ENCODE measurements at places on chromosomes 4 and X.

DNA sequence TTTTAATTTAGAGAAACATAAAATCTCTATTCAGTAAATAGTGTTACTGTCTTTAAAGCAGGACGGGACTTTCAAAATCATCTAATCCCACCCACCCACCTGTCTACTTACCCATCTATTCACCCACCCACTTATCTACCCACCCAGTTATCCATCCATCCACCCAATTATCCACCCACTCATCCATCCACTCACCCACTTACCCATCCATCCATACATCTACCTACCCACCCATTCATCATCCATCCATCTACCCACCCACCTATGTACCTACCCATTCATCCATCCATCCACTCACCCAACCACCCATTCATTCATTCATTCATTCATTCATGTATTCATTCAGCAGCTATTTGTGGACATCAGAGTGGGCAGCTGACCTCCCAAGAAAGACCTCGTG lies 30.6 kb downstream of the MAN2B2 start:
- no peak for DNase-seq

- peak; percentile 8 for DNase-seq
These were observed 228.9 kb upstream of the ETNPPL start for GRCh38 chr4:108991551-108992328.

DNA sequence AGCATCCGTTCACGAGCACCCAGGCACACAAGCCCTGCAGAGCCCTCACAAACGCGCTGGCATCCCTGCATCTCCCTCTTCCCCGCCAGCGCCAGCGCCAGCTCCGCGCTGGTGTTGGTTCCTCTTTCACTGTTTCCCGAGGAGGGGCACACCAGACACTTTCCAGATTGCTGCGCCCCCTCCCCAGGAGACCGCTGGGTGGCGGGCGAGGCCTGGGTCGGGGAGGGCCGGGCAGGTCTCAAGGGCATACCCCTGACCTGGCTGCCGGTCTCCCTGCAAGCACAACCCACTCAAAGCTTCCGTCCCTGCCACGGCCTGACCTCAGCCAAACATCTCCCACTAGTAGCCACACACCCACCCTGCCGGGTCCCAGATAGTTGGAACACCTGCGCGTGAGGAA lies 2.2 kb upstream of the NKX1-1 start:
- DNase-seq, result no peak

DNA sequence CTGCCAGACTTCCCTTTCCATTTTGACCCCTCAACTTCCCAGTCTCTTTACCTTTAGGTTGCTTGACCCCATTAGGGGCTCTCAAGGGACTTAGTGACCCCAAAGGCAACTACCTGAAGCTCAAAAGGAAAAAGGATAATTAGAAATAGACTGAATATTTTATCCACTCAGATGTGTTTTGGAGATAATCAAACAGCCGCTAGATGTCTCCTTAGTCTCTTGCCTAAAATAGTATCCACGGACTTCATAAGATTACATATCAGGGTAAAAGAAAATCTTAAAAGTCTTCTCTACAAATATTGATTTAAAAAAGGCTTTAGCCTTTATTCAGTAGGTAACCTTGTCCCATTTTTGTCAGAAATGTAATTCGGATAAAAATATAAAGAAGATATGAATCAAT lies 21.0 kb upstream of the RHOXF2 start:
- DNase-seq, result peak; percentile 11

GRCh38 chr4:38313999-38314561 lies 349.9 kb upstream of the KLF3 start:
- DNase-seq, result peak; percentile 12

GRCh38 chr4:112677519-112678091 lies 40.7 kb downstream of the LARP7 start:
- no peak for DNase-seq

DNA sequence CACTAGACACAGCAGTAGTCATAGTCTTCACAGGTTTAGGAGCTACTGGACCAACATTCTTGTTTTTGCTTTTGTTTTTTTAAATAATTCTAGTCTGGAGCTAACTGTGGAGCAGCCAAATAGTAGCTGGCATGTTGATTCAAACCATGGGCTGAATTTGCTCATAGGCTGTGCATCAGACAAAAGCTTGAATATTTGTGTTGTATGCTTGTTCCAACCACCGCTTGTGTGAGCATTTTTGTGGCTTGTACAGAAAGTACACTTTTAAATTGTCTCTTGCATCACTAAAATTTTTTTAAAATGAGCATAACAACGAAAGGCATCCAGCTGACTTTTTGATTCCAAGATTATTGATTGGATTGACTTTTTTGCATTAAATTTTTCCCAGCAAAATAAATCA lies 39.6 kb downstream of the CCNI start:
- DNase-seq, result no peak

DNA sequence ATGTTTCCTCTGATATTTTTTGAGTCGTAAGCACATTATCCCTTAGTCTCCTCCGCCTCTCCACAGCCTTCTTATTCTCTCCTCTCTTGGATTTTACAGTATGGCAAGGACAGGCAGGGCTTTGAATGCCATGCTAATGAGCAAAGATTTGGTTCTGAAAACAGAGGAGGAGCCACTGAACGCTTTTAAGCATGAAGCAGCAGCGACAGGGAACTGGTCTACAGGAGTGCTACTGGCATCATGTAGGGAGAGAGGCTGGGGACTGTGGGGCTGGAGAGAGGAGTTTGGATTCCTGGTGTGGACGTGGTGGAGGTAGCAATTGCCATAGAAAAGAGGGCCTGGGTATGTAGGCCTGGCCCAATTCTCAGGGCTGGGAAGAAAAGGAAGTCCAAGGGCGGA lies 4.6 kb upstream of the CD99L2 start:
- DNase-seq, result no peak

- DNase-seq, result no peak
These were observed 164.7 kb downstream of the CHIC2 start for GRCh38 chr4:53899586-53900270.

GRCh38 chr4:83556816-83557215 lies 20.9 kb downstream of the GPAT3 start:
- DNase-seq, result no peak

DNA sequence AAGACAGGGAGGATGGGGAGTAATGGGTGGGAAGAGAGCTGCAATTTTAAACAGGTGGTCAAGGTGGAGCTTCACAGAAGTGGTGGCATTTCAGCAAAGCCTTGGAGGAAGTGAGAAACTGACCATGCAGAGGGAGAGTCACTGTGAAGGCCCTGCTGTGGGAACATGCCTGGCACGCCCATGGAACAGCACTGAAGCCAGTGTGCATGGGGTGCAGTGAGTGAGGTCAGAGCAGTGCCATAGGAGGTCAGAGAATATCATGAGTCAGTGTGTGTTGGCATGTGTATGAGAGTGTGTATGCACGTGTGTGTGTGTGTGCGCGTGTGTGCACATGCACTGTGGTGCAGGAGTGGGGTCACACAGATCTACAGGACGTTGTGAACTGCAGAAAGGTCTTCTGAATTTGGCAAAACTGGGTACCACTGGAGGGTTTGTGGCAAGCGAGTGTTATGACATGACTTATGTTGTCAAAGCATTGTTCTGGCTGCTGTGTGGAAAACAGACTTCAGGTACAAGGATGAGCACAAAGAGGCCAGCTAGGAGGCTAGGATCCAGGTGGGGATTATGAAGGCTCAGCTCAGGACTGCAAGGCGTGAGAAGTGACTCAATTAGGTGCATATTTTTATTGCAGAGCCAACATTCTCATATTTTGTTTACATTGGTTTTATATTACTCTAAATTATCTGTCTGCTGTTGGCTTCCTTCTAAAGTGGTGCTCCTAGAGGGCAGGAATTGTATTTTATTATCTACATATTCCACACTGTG lies 34.0 kb downstream of the ZNF827 start:
- no peak for DNase-seq

DNA sequence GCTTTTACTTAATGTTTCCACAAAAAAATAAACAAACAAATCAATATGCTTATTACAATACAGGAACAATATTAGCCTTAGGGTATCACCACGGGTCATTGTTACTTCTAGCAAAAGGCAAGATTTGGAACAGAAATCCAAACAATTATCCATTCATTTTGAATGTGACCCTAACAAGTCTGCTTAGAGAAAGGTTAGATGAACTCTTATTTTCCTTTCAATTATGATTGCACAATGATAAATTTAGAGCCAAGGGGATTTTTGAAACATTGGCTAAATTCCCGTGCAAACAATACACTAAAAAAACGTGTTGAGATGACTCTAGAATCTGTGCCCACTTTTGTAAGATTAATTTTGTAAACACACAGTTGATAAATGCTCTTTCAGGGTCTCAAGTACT lies 474.7 kb downstream of the PCDH7 start:
- DNase-seq, result no peak

DNA sequence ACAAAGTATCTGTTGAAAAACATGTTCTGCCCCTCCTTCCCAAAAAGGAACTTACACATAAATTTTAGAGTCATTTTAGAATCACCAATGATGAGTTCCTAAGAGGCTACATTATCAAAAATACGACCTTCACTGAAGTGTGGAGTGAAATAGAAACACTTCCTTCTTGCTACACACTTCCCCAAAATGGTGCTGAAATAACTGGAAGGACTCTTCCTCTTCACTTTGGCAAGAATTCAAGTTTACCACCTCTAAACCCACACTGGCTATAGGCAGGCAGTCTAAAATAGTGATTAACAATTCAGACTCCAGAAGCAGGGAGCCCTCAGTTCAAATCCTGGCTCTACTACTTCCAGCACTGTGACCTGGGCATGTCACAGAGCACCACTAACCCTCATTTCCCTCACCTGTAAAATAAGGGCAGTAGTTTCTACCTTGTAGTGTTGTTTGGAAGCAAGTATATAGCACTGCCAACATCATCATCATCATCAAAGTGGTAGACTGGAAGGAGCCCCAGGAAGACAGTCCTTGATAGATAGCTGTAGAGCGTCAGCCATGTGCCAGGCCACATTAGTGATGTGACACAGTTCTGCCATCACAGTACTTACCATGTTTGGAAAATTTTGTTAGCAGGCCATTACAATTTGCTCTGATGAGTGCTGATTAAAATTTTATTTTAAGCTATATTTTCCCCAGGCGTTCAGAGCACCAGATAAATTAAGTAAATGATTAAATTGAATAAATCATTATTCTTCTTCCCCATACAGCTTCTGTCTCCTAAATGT lies 103.3 kb downstream of the PARM1 start:
- no peak for DNase-seq

DNA sequence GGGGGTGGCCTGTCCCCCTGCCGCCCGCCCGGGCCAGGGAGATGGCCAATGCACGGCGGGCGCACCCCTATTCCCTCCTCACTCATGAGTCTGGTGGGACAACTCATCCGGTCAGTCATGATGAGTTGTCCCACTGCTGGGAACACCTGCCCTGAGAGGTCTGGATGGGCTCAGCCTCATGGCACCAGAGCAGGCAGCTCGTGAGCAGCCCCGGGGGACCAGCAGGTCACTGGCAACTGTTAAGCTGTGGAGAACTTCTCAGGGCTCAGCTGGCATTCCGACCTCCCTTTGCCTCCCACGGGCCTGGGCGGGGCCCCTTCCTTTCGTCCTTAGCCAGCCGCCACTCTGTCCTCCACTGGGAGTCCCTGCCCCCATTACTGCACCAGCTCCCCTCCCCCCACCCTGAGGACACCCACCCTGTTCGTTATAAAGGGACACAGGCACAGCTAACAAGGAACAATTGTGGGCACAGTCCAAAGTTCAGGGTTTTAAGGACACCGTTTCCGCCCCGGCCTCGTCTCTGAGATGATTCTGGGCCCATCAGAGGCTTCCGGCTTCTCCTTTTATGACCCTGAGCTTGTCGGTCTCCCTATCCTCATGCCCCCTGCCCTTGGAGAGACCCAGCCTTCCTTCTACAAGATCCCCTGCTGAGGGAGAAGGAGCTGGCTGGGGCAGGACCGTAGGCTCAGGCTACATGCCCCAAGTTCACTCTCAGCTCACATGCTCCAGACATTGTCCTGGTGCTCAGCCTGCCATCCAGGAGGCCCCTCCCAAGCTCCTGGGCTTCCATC lies 14.6 kb upstream of the KIAA0232 start:
- peak; percentile 86 for DNase-seq

DNA sequence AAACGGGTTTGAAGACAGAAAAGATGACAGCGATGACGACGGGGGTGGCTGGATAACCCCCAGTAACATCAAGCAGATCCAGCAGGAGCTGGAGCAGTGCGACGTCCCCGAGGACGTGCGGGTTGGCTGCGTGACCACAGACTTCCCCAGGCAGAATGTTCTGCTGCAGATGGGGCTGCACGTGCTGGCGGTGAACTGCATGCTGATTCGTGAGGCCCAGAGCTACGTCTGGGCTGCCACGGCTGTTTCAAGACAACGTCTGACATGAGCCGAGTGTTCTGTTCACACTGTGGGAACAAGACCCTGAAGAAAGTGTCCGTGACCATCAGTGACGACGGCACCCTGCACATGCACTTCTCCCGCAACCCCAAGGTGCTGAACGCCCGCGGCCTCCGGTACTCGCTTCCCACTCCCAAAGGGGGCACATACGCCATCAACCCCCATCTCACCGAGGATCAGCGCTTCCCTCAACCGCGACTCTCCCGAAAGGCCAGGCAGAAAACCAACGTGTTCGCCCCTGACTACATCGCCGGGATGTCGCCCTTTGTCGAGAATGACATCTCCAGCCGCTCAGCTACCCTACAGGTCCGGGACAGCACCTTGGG lies 319.2 kb upstream of the SLC7A11 start:
- no peak for DNase-seq

DNA sequence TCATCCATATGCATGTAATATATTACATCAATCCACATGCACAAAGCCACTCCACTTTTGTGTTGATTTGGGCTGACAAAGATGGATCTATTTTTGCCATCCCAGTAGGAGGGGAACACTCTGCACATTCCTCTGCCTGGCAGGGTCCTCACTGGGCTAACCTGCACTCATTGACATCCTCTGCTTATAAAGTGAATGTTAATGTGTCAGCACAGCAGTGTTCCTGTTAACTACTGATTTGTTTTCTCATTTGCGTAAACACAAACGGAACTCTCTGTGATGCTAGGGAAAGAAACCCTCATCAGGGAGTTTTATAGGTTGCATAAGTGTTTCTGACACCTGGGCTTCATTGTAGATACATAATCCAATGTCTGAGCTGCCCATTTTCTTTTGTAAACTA lies 826.0 kb downstream of the RAB28 start:
- DNase-seq, result no peak

- DNase-seq, result no peak
These were observed 793 bp downstream of the TSPAN7 start for GRCh38 chrX:38561951-38562719.

DNA sequence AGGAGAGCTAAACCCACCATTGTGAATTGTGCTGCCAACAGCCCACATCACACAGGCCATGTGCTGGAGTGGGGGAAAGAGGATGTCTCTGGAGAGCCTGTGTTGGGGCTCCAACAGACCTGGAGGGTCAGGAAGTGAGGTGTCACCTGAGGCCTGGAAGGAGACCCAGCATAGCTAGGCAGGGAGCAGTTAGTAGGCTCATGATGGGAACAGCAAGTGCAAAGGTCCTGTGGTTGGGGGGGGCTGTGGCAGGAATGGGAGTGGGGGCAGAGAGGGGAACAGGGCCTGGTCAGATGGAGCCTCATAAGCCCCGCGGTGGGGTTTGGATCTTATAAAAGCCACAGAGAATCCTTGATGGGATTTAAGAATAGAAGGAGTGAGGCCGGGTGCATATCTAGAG lies 35.9 kb upstream of the GPR78 start:
- no peak for DNase-seq

Data from RKO (cell line).